Effector memory CD4-positive, alpha-beta T cell (primary cell): ENCODE measurements at places on chromosomes 3 and 15.

DNA sequence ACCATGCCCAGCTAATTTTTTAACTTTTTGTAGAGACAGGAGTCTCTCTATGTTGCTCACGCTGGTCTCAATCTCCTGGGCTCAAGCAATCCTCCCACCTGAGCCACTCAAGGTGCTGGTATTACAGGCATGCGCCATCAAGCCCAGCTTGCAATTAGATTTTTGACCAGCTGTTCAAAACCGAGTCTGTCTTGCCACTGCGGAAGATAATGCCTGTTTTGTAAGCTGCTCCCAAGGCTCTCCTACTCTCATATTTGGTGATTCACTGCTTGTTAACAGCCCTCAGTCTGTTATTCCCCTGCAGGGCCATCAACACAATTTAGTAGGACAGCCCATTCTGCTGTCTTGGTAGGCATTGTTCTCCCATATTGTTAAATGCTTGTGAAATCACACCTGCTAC is 17.8 kb upstream of the MCCC1 start:
- DNase-seq = no peak

DNA sequence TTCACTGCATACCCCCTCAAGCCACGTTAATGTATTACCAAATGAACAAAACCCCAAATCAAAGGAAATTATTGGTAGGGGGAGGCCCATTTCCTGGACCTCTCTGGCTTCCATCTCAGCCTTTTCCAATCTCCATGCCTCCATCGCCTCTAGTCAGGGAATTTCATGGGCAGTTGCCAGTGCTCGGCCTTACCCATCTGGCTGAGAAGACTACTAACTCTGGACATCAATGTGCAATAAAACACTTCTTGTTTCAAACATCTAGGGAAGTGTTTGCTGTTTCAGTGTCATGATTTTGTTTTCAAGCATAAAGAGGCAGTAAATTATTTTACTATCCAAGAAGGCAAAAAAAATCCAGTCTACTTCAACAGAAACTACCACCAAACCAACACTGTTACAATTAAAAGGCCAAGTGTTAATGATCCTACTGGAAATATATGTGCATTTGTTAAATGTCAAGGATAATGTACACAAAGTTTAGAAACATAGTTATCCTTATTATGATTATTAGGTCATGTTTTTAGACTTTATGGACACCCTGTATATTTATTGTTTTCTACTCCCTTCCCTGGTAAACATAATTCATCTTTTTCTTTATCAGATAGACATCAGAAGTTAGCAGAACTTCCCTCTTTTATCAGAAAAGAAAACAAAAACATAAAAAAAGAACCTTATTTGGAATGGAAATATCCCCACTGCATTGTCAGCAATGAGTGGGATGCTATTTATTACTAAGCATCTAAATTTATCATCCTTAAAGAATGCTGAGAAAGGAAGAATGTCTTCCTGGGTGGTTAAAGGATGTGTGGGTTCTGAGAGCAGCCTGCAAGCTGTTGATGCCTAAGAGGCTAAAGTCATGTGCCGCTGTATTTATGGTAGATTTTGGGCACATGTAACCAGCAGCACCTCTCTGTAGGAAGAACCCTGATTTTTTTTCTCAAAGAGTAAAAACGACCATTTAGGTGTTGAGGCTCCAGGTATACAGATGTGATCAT is 15.2 kb downstream of the LDHAL6B start:
- no peak for DNase-seq

GRCh38 chr15:88382482-88382983 is 84.7 kb downstream of the MRPL46 start:
- DNase-seq = no peak

DNA sequence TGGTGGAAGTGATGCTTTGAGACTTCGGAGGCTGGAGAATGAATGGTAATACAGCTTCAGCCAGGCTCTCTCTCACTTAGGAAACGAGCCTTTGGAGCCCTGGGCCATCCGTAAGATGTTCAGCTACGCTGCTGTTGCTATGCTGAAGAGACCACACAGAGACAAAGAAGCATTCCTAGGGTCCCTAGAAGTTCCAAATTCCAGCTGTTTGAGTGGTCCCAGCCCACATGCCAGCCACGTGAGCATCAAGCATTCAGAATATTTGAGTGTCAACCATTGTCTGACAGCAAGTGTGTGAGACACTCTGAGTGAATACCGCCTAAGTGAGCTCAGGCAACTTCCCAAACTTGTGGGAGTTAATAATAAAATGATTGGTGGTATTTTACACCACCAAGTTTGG is 212.9 kb downstream of the CD47 start:
- DNase-seq = no peak

GRCh38 chr3:143358155-143358792 is 238.7 kb downstream of the CHST2 start:
- DNase-seq = no peak

DNA sequence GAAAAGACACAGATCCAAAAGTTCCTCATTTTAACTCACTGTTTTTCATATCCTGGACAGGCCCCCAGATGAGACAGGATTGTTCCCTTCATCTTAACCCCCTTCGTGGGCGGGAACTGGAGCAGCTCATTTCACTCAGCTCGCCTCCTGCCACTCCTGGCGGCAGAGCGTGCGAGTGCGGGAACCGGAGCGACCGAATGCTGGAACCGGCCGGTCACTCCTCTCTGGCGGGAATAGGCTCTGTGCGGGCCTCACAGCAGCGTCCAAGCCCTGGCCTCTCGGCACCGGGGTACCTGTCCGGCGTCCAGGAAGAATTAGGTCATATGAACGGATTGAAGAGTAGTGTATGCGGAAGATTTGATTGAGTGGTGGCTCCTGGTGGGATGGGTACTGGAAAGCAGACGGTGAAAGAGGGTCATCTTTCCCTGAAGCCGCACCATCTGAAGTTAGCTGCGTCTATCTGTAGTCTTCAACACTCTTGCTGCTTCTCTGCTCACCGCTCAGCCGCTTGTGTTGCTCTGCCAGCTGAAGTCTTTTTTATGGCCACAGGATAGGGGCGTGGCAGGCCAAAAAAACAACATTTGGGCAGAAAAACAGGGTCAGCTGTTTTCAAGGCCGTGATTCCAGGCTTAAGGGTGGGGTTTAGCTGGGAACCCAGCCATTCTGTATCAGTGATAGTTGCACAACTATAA is 42.3 kb upstream of the FXR1 start:
- DNase-seq = no peak

- DNase-seq = no peak
These were observed 114.2 kb upstream of the ICE2 start for GRCh38 chr15:60593170-60593478.

DNA sequence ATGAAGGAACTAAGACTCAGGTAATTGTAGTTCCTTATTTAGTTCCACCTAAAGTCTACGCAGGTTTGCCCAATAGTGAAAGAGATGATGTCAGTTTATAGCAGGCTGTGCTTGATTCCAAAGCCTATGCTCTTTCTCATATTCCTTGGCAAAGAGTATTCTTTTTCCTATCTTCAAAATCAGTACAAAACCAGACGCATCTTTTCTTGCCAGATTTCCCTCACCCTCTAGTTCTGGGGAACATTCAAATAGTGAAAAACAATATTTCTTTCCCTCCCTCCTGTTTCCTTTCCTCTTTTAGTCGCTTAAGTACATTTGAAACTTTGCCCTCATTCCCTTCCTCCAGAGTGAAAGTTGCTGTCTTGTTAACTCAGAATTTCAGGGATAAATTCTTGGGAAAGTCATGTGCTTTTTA is 134.6 kb upstream of the PDZRN3 start:
- no peak for DNase-seq

DNA sequence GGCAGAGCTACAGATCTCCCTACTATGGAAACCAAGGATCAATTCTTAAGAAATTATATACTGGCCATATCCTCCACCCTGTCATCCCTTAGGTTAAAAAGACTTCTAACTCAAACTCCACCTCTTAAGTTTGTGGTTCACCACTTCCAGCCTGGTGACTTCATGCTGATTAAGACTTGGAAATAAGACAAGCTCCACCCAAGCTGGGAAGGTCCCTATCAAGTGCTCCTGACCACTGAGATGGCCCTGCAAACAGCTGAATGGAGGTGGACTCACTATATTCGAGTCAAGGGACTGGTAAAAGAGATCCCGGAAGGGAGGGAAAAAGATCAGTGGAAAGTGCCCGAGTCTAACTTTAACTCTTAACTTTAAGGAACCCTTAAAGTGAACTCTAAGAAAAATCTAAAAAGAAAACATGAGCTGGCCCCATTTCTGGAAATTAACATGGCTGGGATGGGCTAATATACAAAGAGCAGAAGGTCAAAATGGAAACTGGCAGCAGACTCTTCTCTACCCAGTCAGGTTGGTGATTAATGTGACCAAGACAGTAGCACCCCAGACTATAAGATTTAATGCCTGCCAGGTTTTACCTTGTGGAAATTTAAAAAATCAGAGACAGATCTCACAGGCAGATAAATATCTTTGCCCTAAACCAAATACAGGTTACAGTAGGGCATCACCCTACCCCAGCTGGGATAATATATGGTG is 43.9 kb downstream of the PPCDC start:
- peak; percentile 9 for DNase-seq

DNA sequence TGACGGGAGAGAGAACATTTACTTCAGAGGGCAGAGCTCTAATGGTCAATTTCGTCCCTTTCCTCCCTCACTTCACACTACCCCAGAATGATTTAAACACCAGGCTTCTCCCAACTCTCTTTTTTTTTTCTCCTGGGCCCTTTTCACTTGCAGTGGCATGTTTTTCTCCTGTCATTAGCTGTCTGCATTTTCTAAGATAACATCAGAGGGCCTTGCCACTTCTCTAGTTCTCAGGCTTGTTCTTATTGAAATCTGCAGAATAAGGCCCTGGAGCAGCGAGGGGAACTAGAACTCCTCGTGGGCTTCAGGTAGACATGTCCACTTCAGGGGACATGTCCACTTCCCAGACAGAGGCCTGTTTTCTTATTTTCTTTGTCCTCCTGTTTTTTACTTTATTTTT is 514.4 kb upstream of the TBL1XR1 start:
- DNase-seq = no peak

DNA sequence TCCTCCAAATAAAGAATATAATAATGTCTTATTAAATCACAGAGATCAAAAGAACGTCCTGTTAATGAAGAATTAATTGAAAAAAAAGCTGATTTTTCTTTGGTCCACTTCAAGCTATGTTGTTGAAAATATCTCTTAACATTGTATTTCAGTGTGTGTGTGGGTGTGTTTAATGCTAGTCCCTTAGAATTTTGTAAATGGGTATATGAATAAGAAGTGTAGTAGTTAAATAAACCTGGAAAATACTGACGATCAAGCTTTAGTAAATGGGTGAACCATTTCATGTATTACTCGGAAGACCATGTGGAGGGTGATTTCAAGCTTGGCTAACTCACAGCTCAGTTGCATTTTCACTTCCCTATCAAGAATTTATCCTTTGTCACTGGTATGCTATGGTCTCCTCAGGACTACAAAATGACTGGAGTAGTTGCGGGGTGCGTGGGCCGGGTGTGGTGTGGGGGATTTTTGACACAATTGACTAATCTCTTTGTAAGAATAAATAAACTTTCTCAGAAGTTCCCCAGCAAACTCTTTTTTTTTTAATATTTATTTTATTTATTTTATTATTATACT is 586.4 kb downstream of the GRM7 start:
- DNase-seq = no peak

DNA sequence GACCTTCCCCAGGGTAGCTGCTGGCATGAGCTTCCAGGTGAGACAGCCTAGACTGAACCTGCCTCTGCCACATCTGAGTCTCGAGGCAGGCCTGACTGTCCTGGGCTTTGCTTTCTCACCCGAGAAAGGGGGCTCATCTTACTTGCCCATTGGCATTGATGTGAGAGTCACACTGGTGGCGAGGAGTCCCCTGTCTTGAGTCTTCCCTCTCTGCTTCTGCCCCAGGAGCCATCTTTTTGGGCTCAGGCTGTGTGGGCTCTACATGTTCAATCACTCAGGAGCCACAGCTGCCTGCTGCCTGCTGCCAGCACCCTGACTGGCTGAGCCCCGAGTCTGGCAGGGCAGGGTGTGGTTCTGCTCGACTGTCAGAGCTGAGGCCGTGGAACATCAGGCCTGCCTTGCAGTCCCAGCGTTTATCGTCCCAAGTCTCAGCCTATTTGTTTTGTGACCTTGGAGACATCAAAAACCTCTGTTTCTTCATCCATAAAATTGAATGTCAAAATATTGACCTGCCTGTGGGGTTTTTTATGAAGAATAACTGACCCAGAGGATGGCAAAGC is 132.5 kb downstream of the DNAJB8 start:
- DNase-seq = no peak

- no peak for DNase-seq
These were observed 5.7 kb downstream of the EXOSC7 start for GRCh38 chr3:44981751-44982150.

- no peak for DNase-seq
These were observed 41.5 kb downstream of the NLGN1 start for GRCh38 chr3:173439004-173439403.

DNA sequence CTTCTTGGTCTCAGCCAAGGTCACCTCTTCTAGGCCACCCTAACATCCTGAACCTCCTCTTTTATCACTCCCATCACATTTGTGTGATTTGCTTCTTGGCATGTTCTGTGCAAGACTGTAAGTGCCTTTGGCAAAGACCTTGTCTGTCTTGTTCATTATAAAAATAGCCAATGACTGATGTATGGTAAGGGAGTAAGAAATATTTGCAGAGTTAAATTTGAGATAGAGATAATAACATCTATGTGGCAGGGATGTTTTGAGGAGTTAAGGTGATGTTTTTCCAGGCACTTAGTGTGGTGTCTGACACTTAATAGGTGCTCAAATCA is 202.3 kb downstream of the CADPS start:
- no peak for DNase-seq

DNA sequence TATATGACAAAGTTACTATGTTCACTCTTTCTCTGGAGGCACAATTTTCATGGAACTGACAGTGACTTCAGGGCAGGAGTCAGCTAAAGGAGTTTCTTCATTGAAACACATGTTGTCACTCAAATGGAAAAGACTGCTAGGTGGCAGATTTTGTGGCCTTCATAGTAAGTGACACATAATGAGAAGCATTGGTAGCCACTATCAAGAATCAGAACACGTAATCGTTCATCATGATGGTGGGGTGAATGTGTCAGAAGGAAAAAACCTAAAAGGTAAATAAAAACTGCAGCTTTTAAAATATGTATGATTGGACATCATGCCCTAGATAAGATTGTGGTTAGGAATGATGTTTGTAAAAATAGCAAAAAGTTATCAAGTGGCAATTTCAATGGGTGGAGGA is 1491.0 kb downstream of the SI start:
- DNase-seq = no peak
